ENCODE measurements at places on chromosomes 13 and 19.
A peak's percentile ranks its signal among the peaks of the same experiment; 100 is the strongest.

- no peak for DNase-seq
These were observed 264.5 kb downstream of the TDRD3 start for GRCh38 chr13:60661521-60661920.

- DNase-seq = peak; percentile 88
These were observed 5.5 kb downstream of the SSC5D start for GRCh38 chr19:55493645-55494171.

GRCh38 chr13:20378721-20379120, 146.6 kb upstream of the GJB6 start:
- no peak for DNase-seq

DNA sequence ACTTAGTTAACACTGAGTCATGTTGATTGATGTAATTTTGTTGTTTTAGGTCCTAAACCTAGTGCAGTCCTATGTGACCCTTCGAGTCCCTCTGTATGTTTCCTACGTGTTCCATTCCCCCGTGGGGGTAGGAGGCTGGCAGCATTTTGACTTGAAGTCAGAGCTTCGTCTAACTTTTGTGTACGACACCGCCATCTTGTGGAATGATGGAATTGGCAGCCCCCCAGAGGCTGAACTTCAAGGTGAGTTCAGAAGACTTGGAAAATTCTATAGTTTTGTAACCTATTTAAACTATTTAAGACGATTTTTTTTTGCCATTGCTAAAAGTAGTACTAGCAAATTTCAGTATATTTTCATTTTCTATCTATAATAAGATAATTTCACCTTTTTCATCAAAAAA, 117.9 kb downstream of the STOML3 start:
- no peak for DNase-seq

DNA sequence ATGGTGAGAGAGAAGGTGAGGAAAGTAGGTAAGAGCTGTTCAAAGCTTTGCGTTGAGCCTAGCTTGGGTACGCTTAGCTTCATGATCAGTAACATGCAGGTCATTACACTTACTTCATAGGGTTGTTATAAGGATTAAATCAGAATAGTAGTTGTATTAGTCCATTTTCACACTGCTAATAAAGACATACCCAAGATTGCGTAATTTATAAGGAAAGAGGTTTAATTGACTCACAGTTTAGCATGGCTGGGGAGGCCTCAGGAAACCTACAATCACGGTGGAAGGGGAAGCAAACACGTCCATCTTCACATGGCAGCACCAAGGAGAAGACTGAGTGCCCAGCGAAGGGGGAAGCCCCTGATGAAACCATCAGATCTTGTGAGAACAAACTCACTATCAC, 21.9 kb downstream of the GPALPP1 start:
- no peak for DNase-seq

Data from osteoblast (primary cell).